AG04449 (cell line): ENCODE measurements at places on chromosomes 7 and 10.
A peak's percentile ranks its signal among the peaks of the same experiment; 100 is the strongest.

DNA sequence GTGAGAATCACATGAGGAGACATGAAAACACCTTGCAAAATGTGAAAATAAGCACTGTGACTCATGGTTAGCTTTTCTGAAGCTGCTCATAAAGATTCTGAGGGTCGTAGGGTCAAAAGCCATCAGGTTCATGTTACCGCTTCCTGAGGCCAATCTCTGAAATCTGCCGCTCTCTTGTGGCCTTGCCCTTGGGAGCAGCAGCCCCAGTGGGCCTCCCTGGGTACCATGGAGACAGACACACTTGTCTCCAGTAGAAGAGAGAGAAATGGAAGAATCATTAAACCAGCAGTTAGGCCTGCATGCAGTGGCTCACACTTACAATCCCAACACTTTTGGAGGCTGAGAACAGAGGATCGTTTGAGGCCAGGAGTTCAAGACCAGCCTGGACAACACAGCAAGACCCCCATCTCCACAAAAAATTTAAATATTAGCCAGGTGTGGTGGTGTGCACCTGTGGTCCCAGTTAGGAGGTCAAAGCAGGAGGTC lies 42.8 kb downstream of the NIPSNAP2 start:
- no peak for DNase-seq

DNA sequence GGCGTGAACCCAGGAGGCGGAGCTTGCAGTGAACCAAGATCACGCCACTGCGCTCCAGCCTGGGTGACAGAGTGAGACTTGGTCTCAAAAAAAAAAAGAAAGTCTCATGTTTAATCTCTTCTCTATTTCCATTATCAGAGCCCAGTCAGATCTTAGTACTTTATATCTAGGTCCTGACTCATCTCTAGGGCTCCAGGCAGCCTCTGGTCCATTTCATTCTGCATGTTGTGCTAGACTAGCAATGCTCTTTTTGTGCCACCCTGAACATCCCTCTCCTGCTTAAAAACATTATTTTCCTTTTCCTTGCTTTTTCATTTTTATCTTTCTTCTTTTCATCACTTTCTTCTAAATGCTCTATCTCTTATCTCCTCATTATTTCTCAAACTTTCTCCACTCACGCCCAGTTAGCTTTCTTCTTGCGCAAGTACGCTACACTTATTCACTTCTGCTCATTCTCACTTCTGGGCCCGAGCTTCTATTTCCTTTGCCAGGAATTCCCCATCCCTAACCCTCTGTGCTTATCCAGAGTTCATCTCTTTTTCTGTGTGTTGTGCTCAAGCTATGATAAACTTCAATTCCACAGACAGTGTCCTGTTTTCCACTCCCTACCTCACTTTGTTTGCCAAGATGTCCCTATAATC lies 63.9 kb downstream of the BTAF1 start:
- no peak for DNase-seq

DNA sequence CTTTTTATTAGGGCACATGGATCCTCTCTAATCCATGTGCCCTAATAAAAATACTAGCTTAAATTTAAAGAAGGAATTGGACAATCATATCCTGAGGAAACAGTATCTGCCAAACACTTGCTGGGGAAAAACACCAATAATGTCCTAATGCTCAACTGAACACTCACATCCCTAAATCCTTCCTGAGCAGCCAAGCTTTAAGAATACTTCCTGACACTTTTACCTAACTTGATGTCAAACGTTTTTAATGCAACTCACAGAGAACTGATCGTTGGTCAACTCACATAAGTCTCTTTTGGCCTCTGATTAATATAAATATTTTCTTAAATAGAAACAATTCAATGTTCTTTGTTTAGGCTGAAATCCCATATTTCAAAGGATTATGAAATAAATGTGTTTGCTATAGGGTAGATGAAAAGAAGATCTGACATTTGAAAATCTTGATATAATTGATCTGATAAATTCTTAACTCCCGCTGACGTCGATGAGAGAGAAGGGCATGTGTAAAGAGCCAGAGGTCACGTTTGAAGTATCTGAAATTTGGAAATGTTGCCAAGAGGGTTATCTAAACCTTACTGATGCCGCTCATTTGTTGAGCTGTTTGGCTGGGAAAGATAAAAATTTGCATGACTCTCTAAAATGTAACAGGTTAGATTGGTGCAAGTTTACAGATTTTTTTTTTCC lies 122.8 kb upstream of the RHOBTB1 start:
- no peak for DNase-seq

GRCh38 chr10:72079356-72079755 lies 9.0 kb downstream of the SPOCK2 start:
- no peak for DNase-seq

DNA sequence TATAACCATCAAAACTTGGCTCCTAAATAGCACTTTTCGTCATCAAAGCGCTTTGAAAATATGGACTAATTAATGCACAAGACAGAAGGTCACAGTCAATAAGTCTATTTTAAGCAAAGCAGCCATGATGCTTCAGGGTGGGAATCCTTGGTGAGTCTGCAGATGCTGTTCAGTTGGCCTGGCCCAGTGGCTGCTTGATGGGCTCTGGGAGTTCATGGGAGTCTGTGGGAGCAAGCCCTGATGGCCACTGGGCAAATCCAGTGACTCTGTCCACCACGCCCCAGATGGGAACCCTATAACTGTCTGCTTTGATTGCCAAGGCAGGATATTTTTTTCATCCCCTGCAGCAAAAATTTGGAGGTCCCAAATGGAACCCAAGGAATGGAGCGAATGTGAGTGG lies 95.7 kb upstream of the CTBP2 start:
- no peak for DNase-seq

GRCh38 chr10:78285226-78285625 lies 251.6 kb downstream of the RPS24 start:
- no peak for DNase-seq

- no peak for DNase-seq
Observed at GRCh38 chr10:92689663-92690210, at the start of gene HHEX. TSS of gene HHEX (plus strand) at chr10:92689955. CDS start at chr10:92689987, 32 bp downstream.

DNA sequence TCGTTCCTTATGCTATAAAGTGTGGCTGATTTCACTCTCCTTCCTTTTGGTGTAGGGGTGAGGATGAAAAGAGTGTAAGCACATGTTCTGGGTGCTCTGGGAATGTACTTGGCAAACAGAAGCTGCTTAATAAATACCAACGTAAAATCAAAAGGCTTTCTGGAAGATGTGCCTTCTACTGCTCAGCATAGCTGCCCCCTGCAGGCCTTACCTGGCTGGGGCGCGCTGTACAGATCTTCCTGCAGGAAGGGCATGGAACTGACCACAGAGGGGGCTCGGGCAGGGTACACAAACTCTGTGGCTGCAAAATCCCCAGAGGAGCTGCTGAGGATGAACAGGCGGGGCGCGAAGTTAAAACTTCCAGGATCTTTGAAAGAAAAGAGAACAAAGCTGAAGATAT lies 169.4 kb downstream of the SVIL start:
- DNase-seq: no peak

- DNase-seq: peak; percentile 52
Observed at GRCh38 chr7:107138696-107139420, 29.9 kb upstream of the HBP1 start.

DNA sequence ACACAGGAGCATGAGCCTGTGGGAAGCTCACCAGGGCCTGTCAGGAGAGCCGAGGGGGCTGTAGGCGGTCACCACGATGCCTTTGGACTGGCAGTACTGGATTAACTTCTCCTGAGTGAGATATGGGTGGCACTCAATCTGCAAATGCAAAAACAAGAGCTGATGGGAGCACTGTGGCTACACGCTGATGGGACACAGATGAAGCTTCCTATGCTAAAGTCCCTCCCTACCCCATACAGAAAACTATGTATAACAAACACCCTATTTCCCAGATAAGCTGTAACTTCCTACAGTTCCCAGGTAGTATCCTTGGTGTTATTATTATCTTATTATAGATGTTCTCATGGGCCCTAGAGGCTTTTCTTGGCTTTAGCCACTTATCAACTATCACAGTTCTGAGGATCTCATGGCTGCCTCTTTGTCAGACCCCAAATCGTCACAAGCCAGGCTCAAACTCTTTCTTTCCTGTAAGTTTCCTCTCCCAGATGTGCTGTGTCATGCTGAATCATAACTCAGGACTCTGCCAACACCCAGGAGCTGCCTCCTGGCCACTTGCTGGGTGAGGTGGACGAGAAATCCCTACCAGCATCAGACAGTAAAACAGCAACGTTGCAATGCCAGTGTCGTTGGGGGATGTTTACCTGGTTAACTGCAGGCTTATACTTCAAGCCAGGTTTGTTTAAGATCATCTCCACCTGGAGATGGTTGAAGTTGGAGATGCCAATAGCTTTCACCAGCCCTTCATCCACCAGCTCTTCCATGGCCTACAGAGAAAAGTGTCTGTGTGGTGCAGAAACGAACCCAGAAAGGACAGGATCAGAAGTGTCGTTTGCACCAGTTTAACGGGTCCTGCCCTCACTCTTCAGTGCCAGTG lies 10.3 kb downstream of the AKR1B1 start:
- peak; percentile 60 for DNase-seq

DNA sequence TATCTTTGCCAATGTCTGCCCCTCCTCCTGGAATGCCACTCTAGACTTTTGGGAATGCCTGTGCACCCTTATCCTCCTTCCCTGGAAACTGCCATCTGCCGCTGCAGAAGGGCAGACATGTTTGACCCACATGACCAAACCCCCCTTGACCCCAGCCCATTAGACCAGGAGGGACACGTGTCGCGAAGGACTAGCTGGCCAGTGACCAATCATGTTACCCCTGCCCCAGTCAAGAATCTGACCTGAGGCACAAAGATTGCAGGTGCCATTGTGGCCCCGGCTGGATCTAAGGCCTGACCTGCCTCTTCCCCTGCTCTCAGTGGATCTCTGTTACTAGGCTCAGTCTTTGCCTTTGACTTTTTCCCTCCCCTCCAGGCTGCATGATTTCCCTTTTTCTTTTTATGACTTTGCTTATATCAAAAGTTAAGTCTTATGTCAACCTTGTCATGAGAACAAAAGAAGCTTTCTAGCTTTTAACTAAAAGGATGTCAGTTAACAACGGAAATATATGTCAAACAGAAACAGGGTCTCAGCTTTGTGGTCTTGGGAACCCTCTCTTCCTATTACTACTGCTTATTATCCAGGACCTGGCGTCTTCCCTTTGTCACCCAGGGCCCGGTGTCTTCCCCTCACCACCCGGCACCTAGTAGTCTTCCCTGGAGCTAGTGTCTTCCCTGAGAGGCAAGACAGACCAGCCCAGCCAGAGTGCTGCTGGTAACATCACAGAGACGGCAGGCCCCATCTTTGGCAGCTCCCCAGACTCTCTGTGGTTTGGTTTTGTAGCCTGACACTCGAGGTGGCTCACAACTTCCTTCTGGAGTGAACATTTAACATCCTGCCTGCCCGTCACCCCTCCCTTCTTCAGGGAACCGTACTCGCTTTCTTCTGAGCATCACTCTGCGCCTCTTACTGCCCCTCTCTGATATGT lies 24.4 kb upstream of the PPIF start:
- no peak for DNase-seq

GRCh38 chr10:95821720-95822119 lies 65.8 kb downstream of the ENTPD1 start:
- DNase-seq: no peak

DNA sequence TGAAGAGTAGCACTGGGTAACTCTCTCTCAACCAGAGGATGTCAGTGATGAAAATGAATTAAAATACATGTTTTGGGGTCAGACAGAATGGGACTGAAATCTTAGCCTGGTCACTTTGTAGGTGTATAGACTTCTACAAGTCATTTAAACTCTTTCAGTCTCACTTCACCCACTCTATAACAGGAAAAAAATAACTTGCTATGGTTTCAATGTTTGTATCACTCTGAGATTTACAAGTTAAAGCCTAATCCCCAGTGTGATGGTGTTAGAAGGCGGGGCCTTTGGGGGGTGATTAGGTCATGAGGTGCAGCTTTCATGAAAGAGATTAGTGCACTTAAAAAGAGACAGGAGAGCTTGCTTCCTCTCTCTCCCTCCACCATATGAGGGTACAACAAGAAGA lies 134.8 kb downstream of the INHBA start:
- DNase-seq: no peak

GRCh38 chr7:23514755-23515154 lies 17.0 kb downstream of the TRA2A start:
- DNase-seq: no peak

GRCh38 chr7:125057963-125058362 lies 128.3 kb upstream of the POT1 start:
- DNase-seq: no peak

- DNase-seq: no peak
Observed at GRCh38 chr7:12800486-12800885, 113.1 kb downstream of the ARL4A start.

DNA sequence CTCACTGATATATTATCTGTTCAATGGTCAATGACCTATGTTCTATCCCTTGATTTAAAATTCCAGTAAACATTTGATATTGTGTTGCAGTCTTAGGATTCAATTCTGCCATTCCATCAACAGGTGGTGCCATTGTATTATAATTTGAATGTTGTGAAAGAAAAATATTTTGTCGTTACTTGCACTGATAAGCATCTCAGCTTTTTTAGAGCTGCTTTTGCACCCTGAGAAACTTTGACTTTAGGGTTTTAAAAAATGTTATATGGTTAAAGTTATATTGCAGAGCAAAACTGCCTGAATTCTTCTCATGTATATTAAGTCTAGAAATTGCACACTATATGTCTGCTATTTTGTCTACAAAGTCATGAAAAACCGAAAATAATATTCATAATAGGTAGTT lies 18.8 kb upstream of the MINDY3 start:
- DNase-seq: no peak

DNA sequence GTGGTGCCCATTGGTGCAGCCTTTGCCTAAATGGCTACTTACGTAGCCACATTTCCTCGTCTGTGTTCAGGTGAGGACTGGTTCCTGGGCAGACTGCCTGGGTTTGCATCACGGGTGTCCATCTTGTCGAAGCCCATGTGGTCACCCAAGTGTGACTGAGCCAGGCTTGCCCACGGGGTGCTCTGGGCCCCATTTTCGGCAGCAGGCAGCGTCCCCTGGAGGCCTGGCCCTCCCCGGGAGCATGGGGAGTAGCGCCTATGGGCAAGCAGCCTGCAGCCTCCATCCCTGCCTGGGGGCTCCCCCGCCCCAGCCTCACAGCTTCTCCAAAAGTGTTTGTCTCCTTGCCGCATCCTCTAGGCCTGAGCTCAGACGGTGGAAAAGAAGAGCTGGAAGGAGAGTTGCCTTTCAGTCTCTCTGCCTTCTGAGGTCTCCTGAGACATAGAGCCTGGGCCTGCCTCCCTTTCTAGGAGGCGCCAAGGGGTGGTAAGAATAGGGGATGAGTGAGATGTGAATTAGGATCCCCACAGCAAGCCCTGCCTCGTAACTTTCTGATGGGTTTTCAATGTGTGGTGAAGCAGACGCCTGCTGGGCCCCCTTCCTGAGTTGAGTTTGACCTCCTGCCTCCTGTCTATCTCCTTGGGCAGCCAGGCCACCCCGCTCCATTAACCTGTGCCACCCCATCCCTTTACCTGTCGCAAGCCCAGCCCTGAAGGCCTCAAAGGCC lies 42.7 kb downstream of the HTRA1 start:
- no peak for DNase-seq
